Right ventricle myocardium superior (tissue), 1 donor: ENCODE measurements at places on chromosomes 4 and X. TPM values are rescaled to one million over a fixed set of nuclear protein-coding genes. Genes with fewer than 3 reads are reported as not detected.

- no peak for DNase-seq
Measured at GRCh38 chrX:3638280-3638873, 75.1 kb downstream of the PRKX start.

DRP2 gene
- 0.05 TPM for total RNA-seq

GRCh38 chrX:110408949-110409588 is 50.4 kb downstream of the RTL9 start:
- no peak for DNase-seq

DNA sequence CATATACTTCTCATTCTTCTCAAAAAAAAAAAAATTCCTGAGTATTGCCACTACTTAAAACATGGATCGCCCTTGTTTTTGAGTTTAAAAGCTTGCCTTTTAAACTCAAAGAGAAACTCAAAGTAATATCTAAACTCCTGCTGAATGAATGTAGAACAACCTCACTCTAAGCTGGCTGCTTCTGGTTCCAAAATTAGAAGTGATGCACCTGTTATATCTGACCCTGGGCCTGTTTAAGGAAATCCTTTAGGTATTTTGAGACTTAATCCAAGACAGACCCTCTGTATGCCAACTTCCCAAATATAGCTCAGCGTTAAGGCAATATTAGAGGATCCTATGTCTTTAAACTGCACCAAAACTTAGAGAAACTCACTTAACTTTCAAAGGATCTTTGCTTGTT is 1.8 kb upstream of the OTUD4 start:
- DNase-seq: no peak

GK gene
- total RNA-seq: 9.1 TPM

STARD8 gene
- total RNA-seq: 10.5 TPM

- DNase-seq: no peak
Measured at GRCh38 chr4:144347121-144347520, 206.6 kb upstream of the GYPA start.

GRCh38 chrX:99777912-99778311 is 632.2 kb downstream of the PCDH19 start:
- no peak for DNase-seq

IL2 gene
- total RNA-seq: not detected

GRCh38 chr4:73740353-73740778 is at the start of gene CXCL8:
TSS of gene CXCL8 (plus strand) at chr4:73740569. CDS start at chr4:73740659, 90 bp downstream.
- DNase-seq: peak; percentile 76

GRCh38 chr4:12319765-12320164 is 891.1 kb upstream of the HS3ST1 start:
- DNase-seq: no peak

KLB gene
- total RNA-seq: 0.13 TPM

DNA sequence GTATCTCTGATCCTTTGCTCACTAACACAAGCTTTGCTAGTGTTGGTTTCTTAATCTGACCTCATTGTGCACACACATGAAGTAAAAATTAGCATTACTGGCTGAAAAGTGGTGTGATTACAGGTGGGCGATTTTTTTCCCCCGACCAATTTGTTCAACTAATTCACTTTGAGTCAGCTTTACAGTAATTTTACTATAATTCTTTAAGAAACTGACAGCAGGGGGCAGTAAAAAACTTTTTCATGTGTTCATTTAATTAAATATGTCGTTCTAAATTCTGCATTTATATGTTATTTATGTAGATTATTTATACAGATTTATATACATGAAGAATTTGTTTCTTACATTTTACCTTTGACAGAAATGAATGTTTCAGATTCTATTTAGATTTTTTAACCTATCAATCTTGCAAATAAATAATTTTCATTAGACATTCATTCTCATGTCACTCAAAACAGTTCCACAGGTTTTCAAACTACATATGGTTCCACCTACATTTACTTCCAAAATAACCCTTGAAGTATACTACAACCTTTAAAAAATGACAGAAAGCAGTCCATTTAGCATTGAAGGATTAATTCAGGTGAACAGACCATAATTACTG is 17.5 kb downstream of the PALLD start:
- no peak for DNase-seq

HHIP gene
- total RNA-seq: not detected

- DNase-seq: no peak
Measured at GRCh38 chr4:26877961-26878360, 17.3 kb downstream of the STIM2 start.

FNIP2 gene
- 46.2 TPM for total RNA-seq

XPNPEP2 gene
- total RNA-seq: 0.73 TPM

DNA sequence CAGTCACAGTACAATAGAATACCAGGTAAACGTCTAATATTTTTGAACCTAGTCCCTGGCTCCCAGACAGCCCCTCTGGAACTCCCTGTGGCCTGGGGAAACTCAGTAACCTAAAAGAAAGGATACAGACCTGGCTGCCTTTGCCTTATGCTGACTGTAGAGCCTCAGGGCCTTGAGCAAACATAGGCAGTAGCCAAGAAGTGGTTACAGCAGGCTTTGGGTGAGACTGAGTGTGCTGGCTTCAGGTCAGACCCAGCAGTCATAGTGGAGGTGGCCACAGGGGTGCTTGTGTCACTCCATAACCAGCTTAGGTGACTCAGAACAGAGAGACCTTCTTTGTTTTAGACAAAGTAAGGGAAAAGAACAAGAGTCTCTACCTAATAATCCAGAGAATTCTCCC is 141.8 kb upstream of the PRDX4 start:
- DNase-seq: no peak

DNA sequence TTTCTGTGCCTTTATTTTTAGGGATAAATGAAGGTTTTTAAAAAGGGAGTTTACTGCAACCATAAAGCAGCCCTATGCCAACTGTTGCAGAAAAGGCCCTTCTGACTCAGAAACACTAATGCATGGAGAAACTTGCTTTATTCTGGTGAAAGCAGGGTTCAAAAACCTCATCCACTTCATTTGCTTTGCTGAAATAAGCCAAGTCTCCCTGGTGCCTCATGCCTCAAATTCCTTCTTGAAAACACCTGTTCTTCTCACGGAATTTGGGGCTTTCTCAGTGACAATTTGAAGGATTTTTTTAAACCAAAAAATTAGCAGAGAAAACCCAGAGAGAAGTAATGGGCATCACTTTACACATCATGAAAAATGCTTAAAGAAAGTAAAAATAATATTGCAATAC is 349.0 kb downstream of the PCDH7 start:
- no peak for DNase-seq

PPP2R2C gene
- 8.1 TPM for total RNA-seq

DNA sequence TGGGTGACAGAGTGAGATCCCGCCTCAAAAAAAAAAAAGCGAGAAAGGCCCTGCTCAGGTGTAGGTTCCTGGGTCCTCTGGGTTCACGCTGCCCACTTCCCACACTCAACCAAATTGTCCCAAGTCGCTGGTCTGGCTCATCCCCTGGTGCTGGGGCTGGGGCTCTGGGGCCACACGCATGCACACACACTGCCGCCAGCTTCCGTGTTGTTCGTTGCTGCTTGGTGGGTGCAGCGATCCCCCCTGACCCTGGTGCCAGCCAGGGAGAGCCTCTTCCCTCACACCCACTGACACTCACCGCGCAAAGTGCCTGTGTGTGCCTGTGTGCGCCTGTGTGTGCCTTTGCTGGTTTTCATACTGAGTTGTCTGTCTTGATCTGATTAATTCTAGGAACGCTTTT is 124.1 kb upstream of the NKX1-1 start:
- peak; percentile 17 for DNase-seq

DNA sequence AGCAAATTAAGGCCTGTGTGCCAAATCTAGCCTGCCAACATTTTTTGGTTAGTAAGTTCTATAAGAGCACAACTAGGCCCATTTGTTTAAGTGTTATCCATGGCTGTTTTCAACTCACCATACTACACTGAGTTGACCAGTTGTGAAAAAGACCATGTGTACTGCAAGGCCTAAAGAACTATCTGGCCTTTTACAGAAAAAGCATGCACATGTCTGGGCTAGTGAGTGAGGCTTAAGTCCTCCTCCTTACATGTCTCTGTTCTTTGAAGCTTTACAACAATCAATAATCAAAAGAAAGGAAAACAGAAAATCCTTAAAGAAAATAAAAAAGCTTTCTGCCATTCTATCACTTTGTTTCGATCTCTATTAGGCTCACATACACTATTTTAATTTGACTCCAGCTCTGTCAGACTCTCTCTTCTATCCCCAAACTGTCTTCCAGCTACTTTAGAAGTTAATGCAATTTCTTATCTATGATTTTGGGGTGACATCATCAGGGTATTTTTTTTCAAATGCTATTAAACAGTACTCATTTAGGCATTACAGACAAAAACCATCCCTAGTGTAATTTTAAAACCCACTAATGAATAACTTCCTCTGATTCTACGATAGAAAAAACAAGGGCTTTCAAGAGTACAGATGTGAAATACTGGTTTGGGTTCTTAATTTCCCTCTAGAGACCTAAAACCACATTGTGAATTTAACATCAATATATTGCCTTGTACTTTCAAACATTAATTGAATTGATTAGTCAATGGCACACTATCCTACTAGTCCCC is 161.8 kb downstream of the MAB21L2 start:
- DNase-seq: no peak

DNA sequence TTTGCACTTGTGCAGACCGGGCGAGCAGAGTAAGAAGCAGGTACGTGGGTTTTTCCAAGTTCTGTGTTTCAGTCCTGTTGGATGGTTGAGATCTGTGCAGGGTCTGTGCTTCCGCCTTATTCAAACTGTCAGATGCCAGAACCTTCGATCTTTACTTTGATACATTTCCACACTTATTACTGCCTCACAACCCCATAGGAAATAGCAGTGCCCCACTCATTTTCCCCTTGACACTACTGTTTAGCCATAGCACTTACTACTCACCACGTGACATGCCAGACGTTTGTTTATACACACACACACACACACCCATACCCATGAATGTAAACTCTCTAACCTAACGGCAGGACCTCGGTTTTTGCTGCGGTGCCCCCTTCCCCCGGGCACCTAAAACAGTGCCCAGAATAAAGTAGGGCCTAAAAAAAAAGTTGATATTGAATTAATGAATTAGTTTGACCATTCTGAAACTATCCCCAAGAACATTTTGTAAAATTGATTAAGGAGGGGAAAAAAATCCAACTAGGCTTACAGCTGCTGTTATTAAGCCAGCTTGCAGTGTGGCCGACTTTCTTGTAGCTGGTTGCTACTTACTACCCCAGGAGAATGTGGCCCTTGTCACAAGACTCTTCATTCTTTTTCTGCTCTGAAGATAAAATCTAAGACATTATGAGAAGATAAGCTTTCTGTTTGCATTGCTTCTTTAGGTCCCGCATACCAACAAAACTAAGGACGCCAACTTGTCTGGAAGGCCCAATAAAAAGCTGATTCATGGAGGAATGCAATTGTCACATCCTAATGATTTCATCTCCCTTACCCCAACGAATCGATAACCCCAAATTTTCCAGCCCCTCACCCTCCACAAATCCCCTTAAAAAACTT is 704 bp upstream of the SEPSECS start:
- DNase-seq: no peak

- DNase-seq: no peak
Measured at GRCh38 chrX:118847676-118848075, 24.1 kb downstream of the ZCCHC12 start.

DNA sequence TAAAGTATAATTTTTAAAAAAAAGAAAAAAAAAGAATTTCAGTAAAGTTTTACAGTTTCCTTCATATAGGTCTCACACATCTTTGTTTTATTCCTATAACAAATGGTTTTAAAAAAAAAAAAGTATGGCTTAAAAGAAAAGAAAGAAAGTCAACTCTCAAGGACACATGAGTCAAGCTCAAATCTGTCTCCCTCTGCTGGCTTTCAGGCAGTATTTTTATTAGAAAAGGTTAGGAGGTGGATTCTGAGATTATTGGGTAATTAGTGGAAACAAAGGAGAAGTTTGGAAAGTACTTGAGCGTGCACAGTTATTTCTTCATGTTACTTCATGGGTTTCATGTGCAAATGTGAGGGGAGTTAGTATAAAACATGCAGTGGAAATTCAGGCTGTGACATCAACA is 36.6 kb upstream of the BTC start:
- no peak for DNase-seq
